Effector memory CD8-positive, alpha-beta T cell (primary cell): ENCODE measurements at places on chromosomes 6 and 20.

DNA sequence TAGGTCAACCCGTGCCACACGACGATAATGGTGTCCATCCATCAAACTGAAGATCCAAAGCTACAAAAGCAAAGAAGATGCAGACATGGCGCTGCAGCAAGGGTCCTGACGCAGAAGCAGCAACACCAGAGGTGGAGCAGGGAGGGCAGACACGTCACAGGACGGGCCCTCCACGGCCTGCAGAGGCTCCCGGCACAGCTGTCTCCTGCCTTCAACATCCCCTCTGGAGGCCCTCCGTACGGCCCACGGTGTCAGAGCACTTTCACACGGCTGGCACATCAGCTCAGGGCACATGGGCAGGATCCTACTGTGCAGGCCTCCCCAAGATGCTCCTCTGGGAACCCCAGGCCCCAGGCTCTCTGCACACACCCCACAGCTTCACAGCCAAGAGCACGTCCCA is 37.6 kb downstream of the WDR27 start:
- DNase-seq, result no peak

DNA sequence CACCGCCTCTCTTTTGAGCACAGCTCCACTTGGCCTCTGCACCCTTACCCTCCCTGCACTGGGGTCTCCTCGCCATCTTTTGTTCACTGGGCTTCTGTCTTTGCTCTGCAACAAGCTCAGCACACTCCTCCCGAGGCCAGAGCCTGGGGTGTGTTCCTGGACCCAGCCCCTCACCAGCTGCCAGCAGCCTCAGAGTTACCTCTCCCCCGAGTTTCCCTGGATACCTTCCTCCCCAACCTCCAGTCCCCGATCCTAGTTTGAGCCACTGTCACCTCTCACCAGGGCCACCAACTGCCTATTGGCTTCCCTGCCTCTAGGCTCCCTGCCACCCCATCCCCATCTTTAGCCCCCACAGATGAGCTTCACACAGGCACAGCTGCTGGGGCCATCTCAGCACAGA is 12.3 kb downstream of the CYP21A2 start:
- no peak for DNase-seq

DNA sequence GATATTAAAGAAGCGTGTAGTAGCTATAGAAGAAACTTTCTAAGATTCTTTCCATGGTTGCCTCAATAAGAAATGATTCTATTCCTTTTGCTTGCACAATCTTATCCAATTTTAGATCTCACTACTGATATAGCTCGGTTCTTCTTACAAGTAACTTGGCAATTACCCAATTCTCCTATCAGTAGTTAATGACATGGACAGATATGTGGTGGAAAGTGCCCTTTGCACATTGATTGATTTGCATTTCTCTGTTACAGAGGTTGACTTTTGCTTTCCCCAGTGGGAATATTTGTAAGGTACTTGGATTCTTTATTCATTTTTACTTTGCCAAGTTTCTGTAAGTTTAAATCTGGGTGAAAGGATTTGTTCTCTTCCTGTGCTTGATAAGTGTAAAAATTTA is 93.7 kb upstream of the QKI start:
- DNase-seq, result no peak

- no peak for DNase-seq
Measured at GRCh38 chr6:138769102-138769676, 4.4 kb upstream of the CCDC28A start.

- no peak for DNase-seq
Measured at GRCh38 chr6:53358440-53359094, 9.8 kb upstream of the ELOVL5 start.

DNA sequence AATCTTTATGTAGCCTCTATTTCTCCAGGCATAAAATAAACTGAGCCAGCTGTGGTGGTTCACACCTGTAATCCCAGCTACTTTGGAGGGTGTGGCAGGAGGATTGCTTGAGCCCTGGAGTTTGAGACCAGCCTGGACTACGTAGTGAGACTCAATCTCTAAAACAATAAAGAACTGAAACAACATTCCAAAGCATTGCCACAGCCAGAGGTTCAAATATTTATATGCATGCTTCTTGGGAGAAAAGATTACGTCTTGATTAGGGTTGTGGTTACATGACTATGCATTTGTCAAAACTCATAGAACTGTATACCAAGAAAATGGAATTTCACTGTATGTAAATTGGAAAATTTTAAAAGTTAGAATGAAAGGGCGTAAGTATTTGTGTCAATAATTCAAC is 27.7 kb upstream of the PAX1 start:
- no peak for DNase-seq
